ENCODE measurements at places on chromosomes 1 and 21.
A peak's percentile ranks its signal among the peaks of the same experiment; 100 is the strongest.

- DNase-seq, result peak; percentile 84
These were observed 151.0 kb downstream of the CDC7 start for GRCh38 chr1:91651661-91652071.

- DNase-seq, result no peak
These were observed 108.7 kb upstream of the DUSP10 start for GRCh38 chr1:221850470-221851187.

- no peak for DNase-seq
These were observed 31.2 kb downstream of the ARID4B start for GRCh38 chr1:235296729-235297128.

GRCh38 chr1:15543251-15543588 is 16.6 kb downstream of the DNAJC16 start:
- DNase-seq, result no peak

DNA sequence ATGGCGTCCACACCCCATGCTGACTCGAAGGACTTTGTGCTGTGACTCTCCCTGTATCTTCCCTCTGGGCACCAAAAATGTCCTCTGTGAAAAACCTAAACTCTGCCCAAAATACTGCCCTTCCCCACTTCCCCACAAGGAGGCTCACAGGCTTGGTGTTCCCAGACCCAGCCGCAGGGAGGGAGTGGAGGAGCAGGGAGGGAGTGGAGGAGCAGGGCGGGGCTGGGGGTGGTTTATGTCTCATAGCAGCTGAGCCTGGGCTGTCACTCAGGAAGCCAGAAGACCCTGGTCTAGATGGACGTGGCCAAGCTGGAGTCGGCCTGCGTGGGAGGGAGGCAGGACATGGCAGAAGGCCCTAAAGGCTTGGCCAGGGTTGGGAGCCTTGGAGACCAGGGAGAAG is 461.7 kb downstream of the PTPRU start:
- DNase-seq, result peak; percentile 68

DNA sequence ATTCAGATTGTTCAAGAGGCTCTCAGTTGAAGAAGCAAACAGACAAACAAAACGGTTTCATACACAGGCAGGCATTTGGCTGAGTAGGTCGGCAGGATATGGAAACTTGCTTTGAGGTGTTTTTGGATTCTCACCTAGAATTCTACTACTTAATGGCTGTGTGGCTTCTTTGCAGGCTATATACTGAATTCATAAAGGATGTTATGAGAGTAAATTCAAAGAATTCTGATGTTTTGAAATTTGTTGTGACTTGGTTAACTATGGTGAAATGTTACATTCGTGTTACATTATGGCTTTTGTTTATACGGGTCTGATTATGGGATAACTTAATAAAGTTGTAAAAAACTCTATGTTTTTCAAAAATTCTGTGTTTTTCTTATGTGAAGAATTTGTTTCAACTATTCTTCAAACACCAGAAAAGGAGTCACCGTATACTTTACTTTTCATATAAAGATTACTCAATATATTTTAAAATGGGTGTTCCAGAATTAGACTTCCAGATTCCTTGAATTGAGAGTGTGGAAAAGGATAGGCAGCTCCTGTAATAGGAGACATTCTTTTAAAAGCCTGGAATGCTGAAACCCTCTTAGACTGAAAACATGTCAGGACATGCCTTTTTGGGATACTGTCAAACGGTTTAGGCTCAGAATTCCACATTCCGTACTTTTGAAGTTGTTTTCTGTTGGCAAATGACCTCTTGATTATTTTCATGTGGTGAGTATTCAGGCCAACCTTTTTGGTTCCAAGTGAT is 8.2 kb upstream of the IRF2BP2 start:
- no peak for DNase-seq

Measured in left hindlimb (tissue), 1 donor.